ENCODE measurements at places on chromosomes 2 and 18.

- no peak for DNase-seq
Measured at GRCh38 chr18:41783879-41784278, 171.2 kb upstream of the PIK3C3 start.

- DNase-seq: no peak
Measured at GRCh38 chr2:36380624-36381481, 25.3 kb downstream of the CRIM1 start.

DNA sequence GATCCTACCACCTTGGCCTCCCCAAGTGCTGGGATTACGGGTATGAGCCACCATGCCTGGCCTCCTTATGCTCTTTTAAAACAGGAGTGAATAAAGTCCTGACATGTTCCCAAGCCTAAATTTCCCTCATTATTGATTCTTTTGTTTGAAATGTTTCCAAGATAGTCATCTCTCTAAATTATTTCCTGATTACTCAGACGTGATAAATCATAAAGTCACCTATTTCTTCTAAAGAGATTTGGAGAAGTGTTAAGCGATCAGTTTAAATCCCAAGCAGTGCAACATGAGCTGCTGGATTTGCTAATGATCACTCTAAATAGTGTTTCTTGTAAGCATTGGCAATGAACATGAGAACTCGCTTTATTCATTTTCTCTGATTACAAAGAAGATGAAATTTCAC lies 51.8 kb downstream of the PMAIP1 start:
- no peak for DNase-seq

- DNase-seq: peak; percentile 68
Measured at GRCh38 chr18:79507546-79508480, 112.1 kb downstream of the NFATC1 start.

DNA sequence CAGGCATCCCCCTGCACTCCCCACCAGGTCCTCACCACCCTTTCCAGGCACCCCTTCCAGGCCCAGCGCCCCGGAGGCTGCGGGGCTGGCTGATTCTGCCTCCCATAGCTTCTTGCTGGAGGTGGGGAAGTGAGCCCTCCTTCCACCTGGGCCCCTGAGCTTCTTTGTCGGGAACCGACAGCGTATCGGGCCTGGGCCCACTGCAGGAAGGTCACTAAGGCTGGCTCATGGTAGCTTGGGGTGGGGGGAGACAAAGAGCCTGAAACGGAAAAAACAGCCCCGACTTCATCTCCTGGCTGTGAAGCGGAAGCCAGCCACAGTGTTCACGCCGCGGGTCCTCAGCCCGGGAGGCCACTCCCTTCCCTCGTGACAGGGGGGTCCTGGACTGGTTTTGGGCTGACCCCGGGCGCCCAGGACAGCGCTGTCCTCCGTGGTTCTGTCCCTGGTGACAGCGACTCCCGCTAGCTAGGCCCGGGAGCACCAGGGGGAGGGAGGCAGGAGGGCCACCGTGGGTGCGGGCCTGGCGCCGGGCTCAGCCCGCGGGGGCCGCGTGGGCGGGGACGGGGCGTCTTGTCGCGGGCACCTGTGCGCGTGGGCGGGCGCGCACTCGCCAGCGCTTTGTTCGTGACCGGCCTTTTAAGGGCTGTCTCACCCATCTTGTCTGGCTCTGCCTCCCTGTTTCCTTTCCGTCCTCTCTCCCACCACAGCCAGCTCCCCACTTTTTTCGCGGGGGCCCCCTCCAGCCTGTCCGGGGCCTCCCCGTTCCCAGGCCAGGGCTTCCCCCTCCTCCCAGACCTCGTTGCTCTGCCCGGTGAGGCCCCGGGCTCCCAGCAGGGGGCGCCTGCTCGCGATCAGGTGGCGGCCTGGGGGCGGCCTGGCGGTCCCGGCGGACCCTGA lies 64.9 kb downstream of the DNMT3A start:
- peak; percentile 71 for DNase-seq

GRCh38 chr2:181275643-181276070 lies 181.5 kb upstream of the ITGA4 start:
- peak; percentile 44 for DNase-seq

GRCh38 chr2:23803965-23804542 lies 122.9 kb downstream of the ATAD2B start:
- DNase-seq: peak; percentile 90

- DNase-seq: no peak
Measured at GRCh38 chr18:26483633-26484032, 64.7 kb downstream of the KCTD1 start.

GRCh38 chr2:21095178-21095577 lies 28.6 kb upstream of the TDRD15 start:
- DNase-seq: no peak

- DNase-seq: no peak
Measured at GRCh38 chr2:145423809-145424208, 903.9 kb upstream of the ZEB2 start.
